ENCODE measurements at places on chromosomes 16 and 17.

- no peak for DNase-seq
Measured at GRCh38 chr16:64782484-64782883, 339.4 kb downstream of the CDH11 start.

- DNase-seq, result no peak
Measured at GRCh38 chr17:34347063-34347462, 9.2 kb upstream of the CCL13 start.

GRCh38 chr17:50206604-50207293 is 5.3 kb upstream of the COL1A1 start:
- peak; percentile 62 for DNase-seq

GRCh38 chr16:50386139-50386538 is 17.4 kb upstream of the BRD7 start:
- no peak for DNase-seq

DNA sequence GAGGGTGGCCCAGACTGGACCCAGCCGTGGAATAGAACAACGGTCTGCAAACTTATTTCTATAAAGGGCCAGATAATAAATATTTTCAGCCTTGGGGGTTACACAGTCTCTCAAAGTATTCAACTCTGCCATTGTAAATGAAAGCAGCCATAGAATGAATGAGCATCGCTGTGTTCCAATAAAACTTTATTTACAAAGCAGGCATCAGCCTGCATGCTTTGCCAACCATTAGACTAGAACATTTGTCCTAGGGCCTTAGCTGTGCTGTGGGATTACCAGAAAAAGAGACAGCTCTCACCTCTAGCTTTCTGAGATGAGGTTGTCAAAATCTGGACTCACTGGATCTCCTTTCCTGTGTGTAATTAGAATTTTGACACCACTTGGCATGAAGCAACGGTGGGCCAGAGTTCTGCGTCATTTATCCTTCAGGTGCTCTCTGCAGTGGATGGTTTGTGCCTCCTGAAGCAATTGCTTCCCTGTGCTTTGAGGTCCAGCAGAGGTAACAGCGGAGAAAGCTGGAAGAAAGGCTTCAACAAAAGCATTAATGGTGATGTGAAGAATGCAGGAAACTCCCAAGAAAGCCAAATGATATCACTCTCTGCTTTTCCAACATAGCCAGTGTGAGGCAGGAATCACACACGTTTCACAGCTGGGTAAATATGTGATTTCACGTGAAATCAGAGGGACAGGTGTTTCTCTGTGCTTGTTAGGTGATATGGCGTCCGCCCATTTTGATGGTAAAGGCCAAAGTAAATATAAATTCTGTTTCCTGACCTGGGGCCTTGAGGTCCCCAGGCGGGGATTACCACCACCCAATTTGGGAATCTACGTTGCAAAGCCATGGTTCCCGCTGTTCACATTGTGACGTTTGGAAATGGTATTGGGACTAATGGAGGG is 148.4 kb downstream of the PITPNC1 start:
- DNase-seq, result no peak

DNA sequence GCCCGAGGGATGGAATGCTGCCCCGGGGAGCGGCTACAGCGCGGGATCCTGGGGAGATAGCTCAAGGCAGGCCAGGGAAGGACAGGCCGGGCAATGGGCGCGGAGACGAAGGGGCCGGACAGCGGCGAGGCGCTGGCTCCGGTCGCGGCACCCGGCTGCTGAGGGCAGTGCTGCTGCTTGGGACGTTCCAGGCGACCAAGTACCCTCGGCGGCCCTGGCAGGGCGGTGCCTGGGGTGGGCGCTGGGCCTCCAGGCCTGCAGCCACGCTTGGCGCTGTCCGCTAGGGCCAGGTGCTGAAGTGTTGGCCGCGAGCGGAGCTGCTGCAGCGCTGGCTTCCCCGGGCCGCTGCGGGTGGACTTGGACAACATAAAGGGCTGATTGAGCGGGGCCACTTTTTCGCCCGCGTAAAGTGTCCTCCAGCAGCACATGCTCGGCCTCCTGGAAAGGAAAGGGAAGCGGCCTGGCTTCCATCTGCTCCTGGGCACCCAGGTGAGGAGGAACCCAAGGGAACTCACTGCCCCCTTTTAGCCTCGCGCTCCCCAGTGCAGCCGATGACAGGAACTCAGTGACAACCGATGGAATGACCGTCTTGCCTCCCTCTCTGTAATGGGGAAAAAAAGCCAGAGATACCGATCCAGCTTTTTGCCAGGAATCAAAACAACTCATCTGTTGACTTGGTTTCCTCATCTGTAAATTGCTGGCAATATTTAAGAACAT is 23.7 kb downstream of the CLEC3A start:
- DNase-seq, result no peak

DNA sequence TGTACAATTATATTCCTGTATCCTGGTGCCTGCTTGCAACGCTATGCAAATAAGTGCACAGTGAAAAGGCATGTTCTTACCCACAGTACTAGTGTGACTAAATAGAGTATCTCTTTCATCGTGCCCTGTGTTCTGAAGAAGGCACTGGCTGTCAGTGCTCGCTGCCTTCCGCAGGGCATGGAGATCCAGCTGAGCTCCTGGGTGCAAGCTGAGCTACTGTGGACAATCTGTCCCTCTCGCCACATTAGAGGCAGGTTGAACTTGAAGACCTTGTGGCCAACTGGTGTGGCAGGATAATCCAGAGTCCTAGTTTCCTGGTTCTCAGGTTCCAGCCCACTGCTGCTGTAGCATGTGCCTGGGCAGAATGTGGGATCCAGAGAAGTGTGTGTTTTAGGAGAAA is 1.9 kb upstream of the ST6GALNAC1 start:
- DNase-seq, result no peak

- peak; percentile 59 for DNase-seq
Measured at GRCh38 chr17:80224683-80225082, 4.5 kb downstream of the SLC26A11 start.

- DNase-seq, result no peak
Measured at GRCh38 chr17:73861543-73861942, 217.3 kb upstream of the SDK2 start.

- no peak for DNase-seq
Measured at GRCh38 chr17:42233156-42233555, 38.9 kb upstream of the GHDC start.

DNA sequence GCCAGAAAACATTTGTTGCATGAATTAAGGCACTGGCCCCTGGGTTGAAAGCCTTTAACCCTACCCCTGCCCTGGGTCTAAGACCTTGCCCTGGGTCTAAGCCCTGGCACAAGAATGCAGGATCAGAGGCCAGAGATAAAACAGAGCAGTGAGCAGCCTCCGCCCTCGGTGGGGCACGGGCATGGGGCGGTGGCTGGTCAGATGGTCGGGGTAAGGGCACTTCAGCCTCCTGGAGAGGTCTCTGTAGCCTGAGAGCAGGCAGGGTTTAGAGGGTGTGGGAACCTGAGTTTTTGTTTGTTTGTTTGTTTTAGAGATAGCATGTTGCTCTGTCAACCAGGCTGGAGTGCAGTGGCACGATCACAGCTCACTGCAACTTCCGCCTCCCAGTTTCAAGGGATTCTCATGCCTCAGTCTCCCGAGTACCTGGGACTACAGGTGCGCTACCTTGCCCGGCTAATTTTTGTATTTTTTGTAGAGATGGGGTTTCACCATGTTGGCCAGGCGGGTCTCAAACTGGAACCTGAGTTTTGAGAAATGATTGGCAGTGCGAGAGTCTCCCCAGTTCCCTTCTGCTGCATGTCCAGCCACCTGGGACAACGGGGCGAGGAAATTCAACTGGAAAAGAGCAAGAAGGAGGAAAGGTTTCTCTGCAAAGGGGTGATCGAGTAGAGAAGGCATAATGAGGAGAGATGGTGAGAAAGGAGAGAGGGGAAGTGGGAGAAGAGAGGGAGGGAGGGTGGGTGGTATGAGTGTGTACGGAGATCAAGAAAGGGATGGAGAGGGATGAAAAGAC is 27.7 kb downstream of the TNS4 start:
- no peak for DNase-seq

- no peak for DNase-seq
Measured at GRCh38 chr16:72134507-72134906, 37.4 kb downstream of the PMFBP1 start.

DNA sequence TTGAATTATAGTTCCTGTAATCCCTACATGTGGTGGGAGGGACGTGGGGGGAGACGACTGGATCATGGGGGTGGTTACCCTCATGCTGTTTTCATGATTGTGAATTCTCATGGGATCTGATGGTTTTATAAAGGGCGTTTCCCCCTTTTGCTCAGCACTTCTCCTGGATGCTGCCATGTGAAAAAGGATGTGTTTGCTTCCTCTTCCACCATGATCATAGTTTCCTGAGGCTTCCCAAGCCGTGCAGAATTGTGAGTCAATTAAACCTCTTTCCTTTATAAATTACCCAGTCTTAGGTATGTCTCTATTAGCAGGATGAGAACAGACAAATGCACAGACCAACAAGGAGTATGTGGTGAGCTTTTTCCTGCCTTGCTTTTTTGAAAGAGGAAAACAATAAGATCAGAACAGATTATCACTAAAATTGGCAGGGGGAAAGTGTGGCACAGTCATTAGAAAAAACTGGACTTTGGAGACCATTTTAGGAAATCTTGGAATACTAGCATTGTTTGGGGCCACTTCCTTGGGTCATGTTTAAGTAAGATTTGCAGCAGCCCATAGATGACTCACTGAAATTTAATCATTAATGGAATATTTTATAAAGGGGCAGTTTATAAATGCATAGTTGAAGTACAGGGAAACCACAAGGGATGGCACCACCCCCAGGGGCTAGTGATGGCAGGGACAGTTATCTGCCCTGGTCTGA is 352.8 kb downstream of the CDH13 start:
- DNase-seq, result no peak

- DNase-seq, result no peak
Measured at GRCh38 chr17:32926183-32926582, 1.8 kb upstream of the TMEM98 start.

GRCh38 chr16:84069540-84069939 is 26.9 kb upstream of the SLC38A8 start:
- DNase-seq, result no peak

GRCh38 chr17:7408252-7408727 is 645 bp downstream of the NLGN2 start:
- no peak for DNase-seq

GRCh38 chr16:77014441-77014840 is 176.5 kb upstream of the MON1B start:
- no peak for DNase-seq

DNA sequence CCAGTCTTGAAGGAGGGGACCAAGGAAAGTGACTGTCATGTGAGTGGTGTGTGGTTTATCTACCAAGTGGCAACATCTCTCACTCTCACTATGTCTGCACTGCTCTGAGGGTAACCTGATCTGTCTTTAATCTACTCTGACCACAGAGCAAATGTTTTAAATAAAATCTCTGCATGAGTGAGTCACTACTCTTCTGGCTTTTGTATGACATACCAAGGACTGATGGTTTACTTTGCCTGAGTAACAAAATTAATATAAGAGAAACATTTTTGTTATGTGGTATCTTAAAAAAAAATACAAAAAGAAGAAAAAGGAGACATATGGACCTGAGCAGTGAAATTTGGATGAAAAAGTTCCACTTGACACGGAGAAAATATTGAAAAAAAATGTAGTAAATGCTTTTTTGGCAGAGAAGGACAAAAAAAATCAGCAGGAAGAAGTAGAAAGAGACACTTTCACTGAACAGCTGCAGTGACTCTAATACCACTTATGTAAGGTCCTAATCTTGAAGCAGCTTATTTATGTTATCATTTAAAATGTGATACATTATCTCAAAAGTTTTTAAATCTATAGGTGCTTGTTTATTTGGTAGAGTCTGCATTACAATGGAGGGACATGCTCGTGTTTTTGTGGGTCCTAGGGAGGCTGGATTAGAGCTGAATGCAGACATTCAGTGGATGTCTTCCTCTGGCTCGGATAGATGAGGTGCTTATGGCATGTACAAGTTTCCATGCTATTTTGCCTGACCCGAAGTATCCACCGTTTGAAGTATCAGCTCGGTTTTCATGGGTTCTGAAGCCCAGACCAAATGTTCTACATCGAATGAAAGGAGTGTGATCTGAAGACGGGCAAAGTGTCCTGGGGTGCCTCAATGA is 240.7 kb downstream of the MAP2K6 start:
- DNase-seq, result no peak

DNA sequence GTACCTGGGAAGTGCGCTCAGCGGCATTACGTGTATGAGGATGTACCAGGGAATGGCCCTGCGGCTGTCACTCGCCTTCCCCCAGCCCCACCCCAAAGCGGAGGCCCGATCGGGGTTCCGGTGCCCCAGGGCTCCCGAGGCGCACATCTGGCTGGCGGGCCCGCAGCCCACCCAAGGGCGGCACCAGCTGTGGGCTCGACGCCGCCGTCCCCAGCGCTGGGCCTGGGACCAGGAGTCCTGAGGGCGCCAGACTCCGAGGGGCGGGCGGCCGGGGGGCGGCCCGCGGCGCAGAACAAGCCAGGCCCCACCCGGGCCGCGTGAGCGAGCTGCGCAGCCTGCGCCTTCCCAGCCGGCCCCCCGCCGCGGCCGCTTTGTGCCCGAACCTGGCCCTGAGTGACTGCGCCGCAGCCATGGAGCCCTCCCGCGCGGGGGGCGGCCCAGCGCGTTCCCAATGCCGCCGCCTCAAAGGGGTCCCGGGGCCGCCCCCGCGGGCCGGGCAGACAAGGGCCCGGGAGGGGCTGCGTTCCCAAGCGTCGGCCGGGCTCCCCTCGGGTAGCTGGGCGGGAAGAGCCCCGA is 17.4 kb downstream of the ZNF423 start:
- DNase-seq, result no peak

DNA sequence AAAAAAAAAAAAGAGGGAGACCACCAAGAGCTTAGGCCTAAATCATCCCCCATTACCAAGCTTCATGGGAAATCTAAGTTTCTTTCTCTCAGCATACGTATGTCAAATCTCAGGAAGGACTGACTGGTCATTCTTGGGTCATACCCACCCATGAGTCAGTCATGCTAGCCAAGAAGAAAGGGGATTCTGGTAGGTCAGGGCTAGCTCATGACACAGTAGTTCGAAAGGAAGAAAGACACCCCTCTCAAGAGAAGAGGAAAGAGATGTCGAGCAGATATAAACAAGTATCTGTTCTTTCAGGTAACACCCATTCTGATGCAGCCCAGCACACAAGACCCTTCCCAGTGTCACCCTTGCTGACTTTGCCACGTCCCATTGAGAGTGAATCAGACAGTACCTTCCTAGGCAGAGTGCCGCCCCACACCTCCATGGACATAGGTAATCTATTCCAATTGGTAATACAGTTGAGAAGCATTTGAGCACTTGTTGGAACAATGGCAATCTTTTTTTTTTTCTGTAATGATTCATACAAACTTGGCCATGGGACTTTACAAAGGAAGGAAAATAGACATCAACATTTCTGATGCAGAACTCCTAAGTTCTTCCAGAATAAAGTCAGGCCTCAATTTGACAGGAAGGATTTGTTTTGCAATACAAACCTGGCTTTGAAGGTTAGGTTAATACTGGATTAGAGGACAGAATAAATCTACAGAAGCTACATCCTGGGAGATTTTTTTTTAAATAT is 38.2 kb downstream of the COPRS start:
- DNase-seq, result no peak

- DNase-seq, result no peak
Measured at GRCh38 chr17:8345052-8345690, 5.5 kb downstream of the ODF4 start.

DNA sequence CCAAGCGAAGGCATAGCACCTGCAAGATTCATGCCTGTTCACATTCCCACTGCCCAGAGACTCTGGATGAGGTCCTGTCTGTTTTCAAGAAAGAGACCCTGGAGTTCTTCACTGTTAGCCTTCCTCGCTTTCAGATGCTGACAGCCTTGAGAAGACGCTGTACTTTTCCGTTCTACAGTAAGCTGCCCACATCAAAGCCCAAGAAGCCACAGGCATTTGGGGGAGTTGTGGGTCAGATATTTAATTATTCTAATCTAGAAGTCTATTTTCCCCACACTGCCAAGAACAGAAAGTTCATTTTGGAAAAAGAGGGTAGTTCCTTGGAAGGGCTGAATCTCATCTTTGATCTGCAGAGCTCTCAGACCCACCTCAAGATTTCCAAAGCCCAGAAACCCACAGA is 127.9 kb downstream of the AXIN2 start:
- no peak for DNase-seq

Measured in RWPE2 (cell line).